ENCODE measurements at places on chromosomes 1 and 21. TPM values are rescaled to one million over a fixed set of nuclear protein-coding genes. Genes with fewer than 3 reads are reported as not detected.

Gene GCSAML
- 0.66 TPM for total RNA-seq

- no peak overlapping the region for H3K4me3 ChIP-seq
- no peak for DNase-seq
- no peaks in the 10 kb centered on the region for H3K4me1 ChIP-seq
- H3K36me3 ChIP-seq: no peaks in the 10 kb centered on the region
Measured at GRCh38 chr1:102840741-102841140, 267.6 kb downstream of the COL11A1 start.

Gene STUM
- total RNA-seq: 1.3 TPM

- H3K4me3 ChIP-seq: no peak overlapping the region
- no peaks in the 10 kb centered on the region for H3K36me3 ChIP-seq
- H3K4me1 ChIP-seq: no peaks in the 10 kb centered on the region
- no peak for DNase-seq
- no peak overlapping the region for H3K27ac ChIP-seq
Measured at GRCh38 chr1:41673806-41674205, 189.3 kb upstream of the EDN2 start.

Gene TMEM200B
- total RNA-seq: not detected

Data from body of pancreas (tissue), 4 donors.